ENCODE measurements at places on chromosomes 12 and 14. TPM values are rescaled to one million over a fixed set of nuclear protein-coding genes. Genes with fewer than 3 reads are reported as not detected.

The SYT10 gene
- 2.9 TPM for total RNA-seq

The IGF1 gene
- 36.1 TPM for total RNA-seq

The C12orf54 gene
- total RNA-seq, result not detected

The NFE2 gene
- 3.7 TPM for total RNA-seq

The TMEM119 gene
- total RNA-seq, result 51.7 TPM

The NR1H4 gene
- 0.66 TPM for total RNA-seq

Data from camera-type eye (tissue), 1 donor.